ENCODE measurements at places on chromosomes 16 and 17. TPM values are rescaled to one million over a fixed set of nuclear protein-coding genes. Genes with fewer than 3 reads are reported as not detected.

DNA sequence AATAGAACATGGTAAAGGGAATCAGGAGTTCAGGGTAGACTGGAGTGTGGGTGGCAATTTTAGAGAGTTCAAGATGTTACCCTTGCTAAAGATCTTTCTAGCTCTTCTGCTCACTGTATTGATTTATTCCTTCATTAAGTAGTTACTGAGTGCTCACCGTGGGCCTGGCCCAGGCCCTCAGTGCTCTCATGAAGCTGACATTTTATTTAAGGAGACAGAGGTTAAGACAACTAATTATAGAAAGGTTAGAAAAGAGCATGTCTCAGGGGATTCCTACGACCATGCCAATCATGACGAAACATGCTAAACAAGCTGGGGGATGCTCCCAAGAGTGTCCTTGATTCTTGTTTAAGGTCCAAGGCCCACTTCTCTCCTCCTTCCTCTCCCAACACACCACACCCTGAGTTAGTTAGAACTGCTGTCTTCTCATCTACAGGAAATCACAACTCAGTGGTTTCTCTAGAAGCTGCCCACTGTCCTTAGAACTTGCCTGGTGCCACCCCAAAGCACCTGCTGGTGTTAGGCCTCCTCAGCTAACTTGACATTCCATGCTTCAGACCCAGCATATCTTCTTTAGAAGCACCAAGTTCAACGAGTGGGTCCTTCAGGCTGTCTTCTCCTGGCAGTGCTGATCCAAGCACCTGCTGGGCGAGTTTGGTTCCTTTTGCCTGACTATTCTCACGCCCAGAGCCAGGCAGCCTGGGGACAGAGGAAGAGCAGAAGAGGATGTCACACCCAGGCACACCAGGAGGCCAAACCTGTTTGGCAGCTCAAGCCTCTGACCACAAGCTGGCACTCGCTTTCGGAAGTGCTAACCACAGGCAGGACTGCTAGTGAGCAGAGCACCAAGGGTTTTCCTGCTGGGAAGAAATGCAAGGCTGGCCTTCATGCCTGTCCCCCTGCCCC, 79.0 kb downstream of the GAS7 start:
- H3K27me3 ChIP-seq, result no peaks in the 10 kb centered on the region
- no peak overlapping the region for H3K4me3 ChIP-seq
- peaks cover 17% of the 10 kb centered on the region for H3K4me1 ChIP-seq
- H3K27ac ChIP-seq, result peak overlapping the region; percentile 99
- DNase-seq, result peak; percentile 92

The SLC2A4 gene
- 3.5 TPM for total RNA-seq

The CPNE7 gene
- 4.9 TPM for total RNA-seq

DNA sequence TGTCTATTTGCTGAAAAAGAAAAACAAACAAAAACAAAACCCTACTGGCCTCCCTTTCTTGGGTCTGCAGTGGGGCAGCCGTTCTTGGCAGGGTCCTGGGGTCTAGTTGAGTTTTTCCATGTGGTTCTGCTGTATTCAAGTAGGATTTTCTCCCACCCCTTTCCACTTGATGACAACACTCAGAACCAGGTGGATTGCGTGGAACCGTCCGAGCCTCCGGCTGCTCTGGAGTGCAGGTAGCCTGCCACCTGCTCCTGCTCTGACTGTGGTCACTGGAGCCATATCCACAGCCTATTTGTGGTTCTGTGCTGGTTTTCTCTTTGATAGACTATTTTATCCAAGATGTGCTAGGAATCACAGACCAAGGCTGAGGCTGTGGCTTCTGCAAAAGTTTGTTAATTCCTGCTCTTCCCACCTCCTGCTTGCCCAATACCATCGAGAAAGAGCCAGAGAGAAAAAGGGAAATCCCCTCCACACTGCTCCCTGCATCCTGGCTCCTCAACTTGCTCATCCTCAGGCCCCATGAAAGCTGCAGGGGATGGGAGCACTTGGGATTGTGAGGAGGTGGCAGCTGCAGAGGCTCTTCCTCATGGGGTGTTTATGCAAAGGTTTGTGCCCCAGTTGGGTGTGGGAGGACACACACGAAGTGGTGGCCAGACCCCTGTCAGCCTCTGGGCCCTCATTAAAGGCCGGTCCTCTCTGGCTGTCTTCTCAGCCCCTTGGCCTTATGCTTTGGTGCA, 377.8 kb upstream of the TNRC6C start:
- H3K4me3 ChIP-seq, result no peak overlapping the region
- H3K27me3 ChIP-seq, result no peaks in the 10 kb centered on the region
- no peak for DNase-seq
- H3K27ac ChIP-seq, result no peak overlapping the region
- H3K36me3 ChIP-seq, result no peaks in the 10 kb centered on the region

- H3K4me3 ChIP-seq, result no peak overlapping the region
- H3K4me1 ChIP-seq, result no peaks in the 10 kb centered on the region
- no peaks in the 10 kb centered on the region for H3K27me3 ChIP-seq
- no peaks in the 10 kb centered on the region for H3K36me3 ChIP-seq
Observed at GRCh38 chr17:74117087-74117698, 86.3 kb upstream of the RPL38 start.

The CCDC200 gene
- not detected for total RNA-seq

- no peak overlapping the region for H3K4me3 ChIP-seq
- H3K4me1 ChIP-seq, result no peaks in the 10 kb centered on the region
- DNase-seq, result no peak
- no peaks in the 10 kb centered on the region for H3K27me3 ChIP-seq
Observed at GRCh38 chr17:61519754-61520440, 67.7 kb downstream of the TBX4 start.

- no peak overlapping the region for H3K27ac ChIP-seq
- H3K27me3 ChIP-seq, result no peaks in the 10 kb centered on the region
- no peaks in the 10 kb centered on the region for H3K36me3 ChIP-seq
- H3K4me1 ChIP-seq, result no peaks in the 10 kb centered on the region
- H3K4me3 ChIP-seq, result no peak overlapping the region
Observed at GRCh38 chr17:12642034-12642433, 23.7 kb upstream of the MYOCD start.

DNA sequence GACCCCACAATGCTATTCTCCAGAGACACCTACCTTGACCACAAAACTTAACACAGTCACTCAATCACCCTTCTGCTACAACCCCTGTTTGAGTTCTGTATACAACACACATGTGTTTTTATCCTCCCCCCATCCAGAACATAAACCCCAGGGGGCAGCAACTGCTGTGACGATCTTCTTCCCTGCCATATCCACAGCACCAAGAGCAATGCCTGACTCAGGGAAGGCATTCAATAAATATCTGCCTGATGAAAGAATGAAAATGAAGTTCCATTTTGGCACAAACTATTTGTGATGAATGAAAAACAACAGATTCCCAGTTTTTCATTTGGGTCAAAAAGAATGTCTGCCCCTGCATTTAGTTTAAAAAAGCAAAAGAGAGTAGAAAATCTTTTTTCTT, 27.0 kb downstream of the ASIC2 start:
- DNase-seq, result no peak
- no peaks in the 10 kb centered on the region for H3K36me3 ChIP-seq
- H3K27ac ChIP-seq, result no peak overlapping the region
- H3K4me3 ChIP-seq, result no peak overlapping the region

The CHST5 gene
- total RNA-seq, result 0.33 TPM

DNA sequence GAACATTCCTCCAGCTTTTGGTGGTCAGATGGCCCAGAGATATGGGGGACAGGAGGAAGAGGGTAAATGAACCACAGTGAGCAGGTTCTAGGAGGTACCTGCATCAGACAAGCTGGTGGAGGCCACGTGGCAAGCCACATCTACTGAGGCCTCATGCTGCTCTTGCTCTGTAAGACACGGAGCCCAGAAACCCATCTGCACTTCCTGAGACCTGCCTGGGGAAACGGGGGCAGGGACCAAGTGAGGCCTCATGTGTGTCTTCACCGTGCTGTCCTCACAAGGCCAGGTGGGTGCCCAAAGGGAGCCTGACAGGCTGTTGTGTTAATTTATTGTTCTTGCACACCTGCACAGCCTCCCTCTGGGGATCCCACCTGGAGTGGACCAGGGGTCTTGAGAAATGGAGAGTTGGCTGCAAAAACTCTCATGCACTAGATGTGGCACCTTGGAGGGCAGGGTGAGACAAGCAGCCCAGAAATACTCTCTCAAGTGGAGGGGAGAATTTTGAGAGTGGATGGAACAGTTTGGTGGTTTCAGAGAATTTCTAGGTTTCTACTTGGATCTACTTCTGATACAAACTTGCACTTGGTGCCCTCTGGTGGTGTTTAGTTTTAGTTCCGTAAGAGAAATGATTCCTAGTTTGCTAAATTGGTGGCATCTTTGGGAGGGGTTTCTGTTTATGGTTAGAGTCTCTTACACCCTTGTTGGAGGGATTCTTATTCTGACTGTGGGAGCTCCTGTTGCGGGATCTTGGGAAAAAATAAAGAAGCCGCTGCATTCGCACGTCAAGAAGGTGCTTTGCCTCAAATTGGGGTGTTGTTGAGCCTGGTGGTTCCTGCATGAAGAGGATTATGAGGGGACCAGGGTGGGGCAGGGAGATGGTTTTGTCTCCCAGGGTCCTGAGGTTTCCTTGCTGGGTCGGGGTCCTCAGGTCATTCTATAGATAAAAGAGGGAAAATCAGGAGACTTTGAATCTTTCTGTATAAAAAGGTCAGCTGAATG, 47.5 kb downstream of the SLC6A2 start:
- DNase-seq, result no peak
- H3K27me3 ChIP-seq, result no peaks in the 10 kb centered on the region
- no peaks in the 10 kb centered on the region for H3K36me3 ChIP-seq
- no peak overlapping the region for H3K27ac ChIP-seq
- no peak overlapping the region for H3K4me3 ChIP-seq
